NCI-H2227 treated with DMSO at 0.1 percent for 48 hours (cell line): ENCODE measurements at places on chromosomes 4 and X.

GRCh38 chr4:139950568-139950967 is 203.4 kb downstream of the MAML3 start:
- no peak for DNase-seq

DNA sequence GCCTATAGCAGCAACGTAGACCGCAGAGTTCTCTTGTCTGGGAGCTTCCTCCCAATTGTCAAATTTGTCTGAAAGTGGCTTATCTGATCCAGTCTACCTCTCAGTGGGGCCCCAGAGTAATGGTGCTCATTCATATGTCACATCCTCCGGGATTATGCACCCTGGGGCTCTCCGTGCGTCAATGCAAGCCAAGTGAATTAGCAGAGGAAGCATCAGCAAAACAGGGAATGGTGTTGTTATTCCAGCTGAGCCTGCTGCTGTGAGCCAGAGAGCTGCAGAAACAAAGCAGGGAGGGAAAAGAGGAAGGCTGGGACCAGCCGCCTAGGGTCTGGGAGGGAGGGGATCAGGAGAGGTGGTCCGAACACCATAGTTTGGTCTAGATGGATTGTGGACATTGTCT is 95.2 kb downstream of the CLNK start:
- no peak for DNase-seq

- no peak for DNase-seq
These were observed 54.8 kb downstream of the MSX1 start for GRCh38 chr4:4914059-4914820.

- DNase-seq, result no peak
These were observed 18.1 kb downstream of the CCNQ start for GRCh38 chrX:153580700-153581386.
